Esophagus squamous epithelium (tissue), 5 donors: ENCODE measurements at places on chromosomes 7 and 10.

DNA sequence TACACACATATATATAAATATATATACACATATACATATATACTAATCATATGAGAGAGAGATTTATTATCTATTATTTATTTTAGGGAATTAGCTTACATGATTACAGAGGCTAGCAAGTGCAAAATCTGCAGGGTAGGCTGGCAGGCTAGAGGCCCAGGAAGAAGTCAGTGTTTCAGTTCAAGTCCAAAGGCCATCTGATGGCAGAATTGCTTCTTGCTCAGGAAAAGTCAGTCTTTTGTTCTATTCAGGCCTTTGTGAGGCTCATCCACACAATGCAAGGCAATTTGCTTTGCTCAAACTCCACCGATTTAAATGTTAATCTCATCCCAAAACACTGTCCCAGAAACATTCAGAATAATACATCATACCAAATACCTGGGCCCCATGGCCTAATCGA is 2.6 kb upstream of the C10orf120 start:
- no peak for DNase-seq

- no peak for DNase-seq
These were observed 34.4 kb upstream of the SLF2 start for GRCh38 chr10:100878291-100878910.

DNA sequence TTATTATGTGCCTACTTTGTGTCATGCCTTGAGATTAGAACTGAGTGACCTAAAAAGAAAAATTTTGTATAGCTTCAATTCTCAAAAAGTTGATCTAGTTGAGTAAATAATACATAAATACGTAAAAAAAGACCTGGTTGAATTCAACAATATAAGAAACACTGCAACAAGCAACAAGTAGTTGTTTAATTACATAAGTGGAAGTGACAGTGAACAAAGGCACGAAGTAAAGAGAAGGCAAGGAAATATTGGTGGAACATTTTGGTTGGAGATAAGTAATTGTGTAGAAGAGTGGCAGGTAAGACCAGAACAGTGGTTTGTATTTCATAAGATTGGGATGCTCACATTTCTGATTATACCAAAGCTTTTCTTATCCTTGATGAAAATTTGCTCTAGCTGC is 8.2 kb upstream of the MYPN start:
- DNase-seq: no peak

DNA sequence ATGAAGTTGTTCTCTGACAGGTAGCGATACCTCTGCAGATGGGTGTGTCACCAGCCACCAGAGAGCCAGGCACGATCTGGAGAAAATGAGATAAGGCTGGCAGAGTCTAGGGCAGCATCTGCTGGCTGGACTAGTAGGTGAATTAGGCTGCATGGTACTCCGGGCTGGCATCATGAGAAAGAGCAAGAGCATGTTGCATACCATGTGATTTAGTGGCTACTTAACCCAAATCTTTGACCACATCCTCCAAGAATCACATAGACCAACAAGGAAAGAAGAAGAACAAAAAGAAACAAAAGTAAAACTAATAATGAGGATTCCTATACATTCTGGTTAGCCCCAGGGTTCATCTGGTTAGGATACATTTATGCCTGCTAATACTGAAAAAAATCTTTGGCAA is 23.4 kb upstream of the FAM170B start:
- no peak for DNase-seq

DNA sequence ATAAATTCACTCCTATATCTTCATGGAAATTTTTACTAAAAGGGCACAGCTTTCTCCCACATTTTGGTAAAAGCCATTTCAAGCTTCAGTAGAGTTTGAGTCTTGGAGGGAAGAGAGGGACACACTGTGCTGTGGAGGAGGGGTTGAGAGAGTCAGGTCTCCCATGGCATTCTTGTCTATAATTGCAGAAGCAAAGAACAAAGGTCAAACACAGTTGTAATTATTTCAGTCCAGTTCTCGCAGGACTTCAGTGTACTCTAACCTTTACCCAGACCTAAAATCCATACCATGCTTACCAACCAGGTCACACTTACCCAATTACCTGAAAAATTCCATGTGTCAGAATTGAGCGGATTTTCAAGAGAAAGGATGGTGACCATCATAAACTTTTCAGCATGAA is 298.4 kb downstream of the XPNPEP1 start:
- no peak for DNase-seq

DNA sequence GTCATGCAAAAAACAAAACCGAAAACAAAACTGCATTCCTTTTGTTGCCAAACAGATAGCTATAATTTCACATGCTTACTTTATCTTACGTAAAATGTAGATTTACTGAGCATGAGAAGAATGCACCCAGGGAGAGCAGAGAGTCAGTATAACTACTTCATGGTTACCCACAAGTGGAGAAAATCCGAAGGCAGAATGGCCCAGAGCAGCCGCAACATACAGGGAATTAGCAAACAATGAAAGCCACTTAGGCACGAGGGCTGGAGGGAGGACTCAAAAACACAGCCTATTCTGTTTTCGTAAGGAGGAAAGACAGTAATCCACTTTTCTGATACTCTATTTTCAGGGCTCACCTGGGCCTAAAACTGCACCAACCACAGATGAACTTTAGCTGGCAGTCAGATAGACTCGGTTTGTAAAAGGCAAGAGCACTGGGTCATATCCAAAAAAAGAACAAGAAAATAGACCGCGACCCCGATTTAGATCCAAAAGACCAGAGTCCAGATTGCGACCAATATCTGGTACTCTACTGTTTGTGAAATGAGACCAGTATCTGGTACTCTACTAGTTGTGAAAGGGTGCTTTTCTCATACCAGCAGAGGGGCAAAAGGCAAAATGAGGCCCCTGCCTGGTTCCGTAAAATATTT is 1.3 kb downstream of the ITPRIP start:
- DNase-seq: no peak

GRCh38 chr7:55574051-55574717 is 1.9 kb upstream of the VOPP1 start:
- DNase-seq: no peak

GRCh38 chr10:23826421-23826820 is 382.5 kb upstream of the KIAA1217 start:
- no peak for DNase-seq

DNA sequence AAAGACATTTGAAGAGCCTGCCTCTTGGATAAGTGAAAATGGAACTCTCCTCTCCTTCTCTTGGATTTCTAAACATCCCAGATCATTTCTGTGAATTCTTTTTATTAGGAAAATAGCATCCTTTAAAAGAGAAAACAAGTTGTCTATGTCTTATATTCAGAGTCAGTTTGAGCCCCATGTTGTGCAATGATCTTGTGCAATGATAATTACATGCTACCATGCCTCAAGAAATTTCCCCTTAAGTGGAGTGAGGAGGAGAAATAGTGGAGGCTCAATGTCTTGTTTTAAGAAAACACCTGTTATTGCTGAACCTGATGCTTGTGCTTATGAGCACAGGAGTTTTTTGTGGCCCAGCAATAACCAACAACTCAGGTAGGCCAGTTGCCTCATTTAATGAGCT is 103.6 kb downstream of the NPSR1 start:
- DNase-seq: no peak

DNA sequence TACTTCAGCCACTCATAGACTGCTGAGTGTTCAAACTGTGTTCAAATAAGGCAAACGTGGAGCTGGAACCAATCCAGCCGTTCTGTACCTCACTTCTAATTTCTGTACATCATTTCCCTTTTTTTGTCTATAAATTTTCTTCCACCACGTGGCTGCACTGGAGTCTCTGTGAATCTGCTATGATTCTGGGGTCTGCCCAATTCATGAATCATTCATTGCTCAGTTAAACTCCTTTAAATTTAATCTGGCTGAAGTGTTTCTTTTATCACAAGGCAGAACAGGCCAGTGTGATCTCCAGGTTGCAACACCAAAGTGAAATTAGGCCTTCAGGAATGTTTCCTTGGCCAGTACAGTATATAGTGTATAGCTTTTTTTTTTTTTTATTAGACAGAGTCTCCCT is 53.5 kb downstream of the DNAJC12 start:
- DNase-seq: no peak

DNA sequence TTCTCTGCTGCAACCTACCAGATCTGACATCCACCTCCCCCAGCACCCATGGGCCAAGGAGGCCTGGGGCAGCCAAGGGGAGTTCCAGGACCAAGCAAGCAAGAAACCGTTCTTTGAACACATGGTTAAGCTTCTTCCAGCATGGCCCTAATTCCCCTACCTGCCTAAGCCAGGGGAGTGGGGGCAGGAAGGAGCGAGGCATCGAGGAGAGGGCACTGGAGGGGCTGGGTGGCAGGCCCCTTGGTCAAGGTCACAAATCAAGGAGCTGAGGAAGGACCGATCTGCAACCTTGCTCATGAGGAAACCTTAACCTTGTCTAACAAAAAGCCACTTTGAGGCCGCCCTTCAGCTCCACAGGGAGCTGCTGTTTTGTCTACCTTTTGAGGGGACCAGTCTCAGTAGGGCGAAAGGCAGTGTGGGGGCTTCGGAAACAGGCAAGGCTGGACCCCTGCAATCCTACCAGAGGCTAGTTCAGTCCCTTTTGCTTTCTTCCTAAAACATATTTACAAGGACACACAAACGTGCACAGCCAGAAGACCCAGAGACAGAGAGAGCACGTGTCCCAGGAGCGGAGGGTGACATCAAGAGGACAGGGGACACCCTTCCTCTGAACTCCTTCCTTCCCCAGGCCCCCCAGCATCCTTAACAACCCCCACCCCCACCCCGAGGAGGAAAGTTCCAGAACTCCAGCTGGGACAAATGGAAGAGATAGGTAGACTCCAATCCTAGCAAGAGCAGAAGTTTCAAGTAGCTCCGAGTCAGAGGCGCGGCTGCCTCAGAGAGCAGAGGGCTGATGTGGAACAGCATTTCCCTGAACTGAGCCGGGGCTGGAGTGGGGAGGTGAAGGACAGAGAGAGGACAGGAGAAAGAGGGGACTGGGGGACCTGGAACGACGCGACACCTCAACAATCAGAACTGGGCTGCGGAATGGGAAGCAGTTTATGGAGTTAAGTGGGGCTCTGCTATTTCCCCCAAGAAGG is 28.2 kb downstream of the SPOCK2 start:
- no peak for DNase-seq

- DNase-seq: no peak
These were observed 549.0 kb downstream of the TCERG1L start for GRCh38 chr10:130762491-130762890.
